ENCODE measurements at places on chromosomes 7 and 10.

DNA sequence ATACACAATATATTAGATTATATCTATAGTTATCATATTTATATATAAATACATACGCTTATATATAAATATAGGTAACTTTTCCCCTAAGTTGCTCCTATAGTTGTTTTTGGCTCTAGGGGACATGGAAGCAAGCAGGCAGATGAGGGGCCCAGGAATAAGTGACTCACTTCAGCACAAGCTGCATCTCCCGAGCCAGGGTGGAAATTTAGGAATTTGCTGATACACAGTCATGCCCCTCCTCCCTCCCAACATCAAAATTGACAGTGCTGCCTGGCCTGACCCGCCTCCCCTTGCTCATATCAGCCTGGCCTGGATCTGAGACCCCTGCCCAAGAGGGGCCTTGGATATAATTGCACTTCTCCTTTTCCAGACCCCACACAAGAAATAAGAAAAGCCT, 33.8 kb downstream of the MKI67 start:
- no peak for DNase-seq

DNA sequence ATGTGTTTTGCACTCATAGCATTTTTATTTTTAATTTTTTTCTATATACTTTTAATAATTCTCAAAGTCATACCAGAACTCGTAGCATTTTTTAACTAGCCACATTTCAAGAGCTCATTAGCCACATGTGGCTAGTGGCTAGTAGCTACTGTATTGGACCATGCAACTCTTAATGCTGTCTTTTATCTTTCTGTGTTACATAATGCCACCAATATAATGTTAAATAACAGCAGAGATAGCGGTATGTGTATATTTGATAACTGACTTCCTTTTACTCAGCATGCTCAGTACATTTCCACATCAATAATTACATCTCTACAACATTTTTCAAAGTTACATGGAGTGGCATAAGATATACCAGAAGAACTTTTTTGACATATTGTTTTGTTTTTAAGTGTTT, 91.4 kb downstream of the CDK13 start:
- no peak for DNase-seq

- no peak for DNase-seq
These were observed 11.9 kb upstream of the LMOD2 start for GRCh38 chr7:123643495-123644441.

GRCh38 chr7:144513334-144513733, 109.8 kb upstream of the NOBOX start:
- no peak for DNase-seq

- DNase-seq = no peak
These were observed 44.7 kb downstream of the ZNF467 start for GRCh38 chr7:149728491-149729375.

DNA sequence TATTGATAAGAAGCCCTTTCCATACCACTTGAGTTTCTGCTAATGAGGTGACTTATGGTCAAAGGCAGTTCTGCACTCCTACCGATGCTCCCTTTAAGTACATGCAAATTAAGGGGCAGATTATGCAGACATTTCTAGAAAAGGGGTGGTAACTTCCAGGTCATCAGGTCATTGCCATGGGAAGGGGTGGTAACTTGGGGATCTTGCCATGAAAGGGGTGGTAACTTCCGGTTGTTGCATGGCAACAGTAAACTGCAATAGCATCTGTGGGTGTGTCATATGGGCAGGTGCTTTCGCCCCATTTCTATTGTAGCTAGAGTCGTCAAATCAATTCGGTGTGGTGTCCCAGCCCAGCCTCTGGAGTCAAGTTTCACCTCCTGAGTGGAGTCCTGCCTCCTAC, 150.9 kb downstream of the UBE2H start:
- no peak for DNase-seq

GRCh38 chr7:1114505-1114904, 26.6 kb downstream of the GPER1 start:
- DNase-seq = no peak
